ENCODE measurements at places on chromosomes 2 and 18. TPM values are rescaled to one million over a fixed set of nuclear protein-coding genes. Genes with fewer than 3 reads are reported as not detected.

Gene TGFBRAP1
- total RNA-seq = 9.2 TPM

- no peak for ATAC-seq
Observed at GRCh38 chr2:105571445-105571987, 172.7 kb upstream of the FHL2 start.

Gene CCDC148
- 4.6 TPM for total RNA-seq

DNA sequence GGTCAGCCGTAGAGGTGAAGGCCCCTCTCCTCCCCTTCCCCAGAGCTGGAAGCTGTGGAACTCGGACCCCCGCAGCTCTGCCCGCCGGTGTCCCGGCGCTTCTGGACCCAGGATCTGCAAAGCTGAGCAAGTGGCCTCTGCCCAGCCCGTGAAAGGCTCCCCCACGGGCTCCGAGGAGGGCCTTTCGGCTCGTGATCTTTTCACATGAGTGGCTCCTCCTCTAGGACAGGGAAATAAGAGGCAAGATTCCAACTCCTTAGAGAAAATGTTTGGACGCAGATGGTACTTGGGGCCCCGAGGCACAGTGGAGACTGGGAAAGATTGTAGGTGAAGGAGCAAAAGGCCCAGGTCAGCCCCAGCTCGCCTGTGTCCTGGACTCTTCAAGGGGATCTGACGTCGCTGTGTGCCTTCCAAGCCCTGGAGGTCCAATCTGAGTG is 48.2 kb upstream of the SP3 start:
- ATAC-seq = no peak

- ATAC-seq = no peak
Observed at GRCh38 chr18:33184175-33184574, 256.3 kb downstream of the CCDC178 start.

- ATAC-seq = no peak
Observed at GRCh38 chr2:237195396-237196120, 109.9 kb downstream of the COPS8 start.

GRCh38 chr2:15671842-15672815 is 80.5 kb downstream of the DDX1 start:
- no peak for ATAC-seq

DNA sequence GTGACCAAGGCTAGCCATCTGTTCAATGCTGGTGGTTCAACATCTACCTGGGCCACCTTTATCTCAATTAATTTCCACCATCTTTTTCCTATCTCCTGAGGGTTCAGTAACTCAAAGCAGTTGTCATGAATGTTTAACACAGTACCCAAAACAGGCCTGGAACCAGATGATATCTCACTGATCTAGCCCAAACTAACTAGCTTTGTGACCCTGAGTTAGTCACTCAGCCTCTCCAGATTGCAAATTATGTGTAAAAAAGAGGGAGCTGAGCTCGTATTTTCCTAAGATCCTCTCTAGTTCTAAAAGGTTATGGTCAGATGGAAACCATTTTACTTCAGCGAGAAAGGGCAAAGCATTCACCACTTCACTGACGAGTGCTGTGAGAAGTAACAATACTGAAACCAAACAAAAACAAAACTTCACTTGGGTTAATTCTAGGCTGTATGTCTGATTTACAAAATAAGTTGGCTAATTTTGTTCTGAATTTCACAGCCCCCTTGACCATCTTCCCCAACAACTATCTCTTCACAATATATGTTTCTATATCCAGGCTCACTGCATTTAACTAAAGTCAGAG is 14.8 kb downstream of the SPRED2 start:
- ATAC-seq = no peak

DNA sequence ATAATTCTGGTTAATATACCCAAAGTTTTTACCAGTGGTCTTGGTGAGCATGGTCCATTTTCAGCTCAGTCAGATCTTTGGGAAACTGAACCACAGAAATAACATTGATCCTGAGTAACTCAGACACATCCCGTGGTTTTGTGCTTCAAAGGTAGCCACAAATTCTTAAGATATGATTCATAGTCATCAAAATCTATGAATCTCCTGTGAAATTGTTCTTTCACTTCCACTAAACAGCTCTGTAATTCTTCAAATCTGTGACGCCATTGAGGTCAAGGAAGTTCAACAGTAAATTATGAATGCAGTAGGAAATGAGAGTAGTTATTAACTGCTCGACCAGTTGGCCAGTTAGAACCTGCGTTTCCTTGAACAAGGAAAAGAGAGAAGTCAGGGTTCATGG is 147.3 kb downstream of the IRS1 start:
- peak; percentile 2 for ATAC-seq

- no peak for ATAC-seq
Observed at GRCh38 chr2:131475831-131476230, at the start of gene TUBA3D. TSS of gene TUBA3D (plus strand) at chr2:131476119. CDS start at chr2:131476200, 81 bp downstream.

DNA sequence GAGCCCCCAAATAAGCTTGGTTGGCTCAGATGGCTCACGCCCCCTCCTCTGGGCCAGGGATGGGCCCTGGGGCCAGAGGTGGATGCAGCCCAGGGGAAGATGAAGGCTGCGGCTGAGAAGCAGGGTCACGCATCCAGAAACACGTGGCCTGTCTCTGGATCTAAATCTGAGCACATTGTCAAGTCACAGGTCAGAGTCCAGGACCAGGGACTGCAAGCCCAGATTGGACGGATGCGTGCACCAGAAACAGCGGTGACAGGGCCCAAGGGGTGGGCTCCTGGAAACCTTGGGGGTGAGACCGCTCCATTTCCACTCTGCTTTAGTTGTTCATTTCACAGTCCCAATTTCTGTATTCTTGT is 226.2 kb downstream of the ACKR3 start:
- no peak for ATAC-seq

- no peak for ATAC-seq
Observed at GRCh38 chr2:187349326-187349944, 98.6 kb downstream of the CALCRL start.

GRCh38 chr2:27125104-27125503 is 1.5 kb downstream of the ABHD1 start:
- ATAC-seq = no peak

Gene SMYD1
- 0.43 TPM for total RNA-seq

Gene ERBB4
- 0.34 TPM for total RNA-seq

DNA sequence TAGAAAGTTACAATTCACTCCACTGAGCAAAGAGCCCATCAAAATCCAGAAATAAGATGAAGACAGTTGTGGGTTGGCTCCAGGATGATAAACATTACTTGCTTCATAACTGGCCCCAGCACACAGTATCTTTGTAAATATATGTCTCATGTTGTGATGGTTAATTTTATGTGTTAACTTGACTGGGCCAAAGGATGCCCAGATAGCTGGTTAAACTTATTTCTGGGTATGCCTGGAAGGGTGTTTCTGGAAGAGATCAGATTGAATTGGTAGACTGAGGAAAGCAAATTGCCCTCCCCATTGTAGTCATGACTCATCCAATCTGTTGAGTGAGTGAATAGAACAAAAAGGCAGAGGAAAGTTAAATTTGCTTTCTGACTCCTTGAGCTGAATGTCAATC is 373.8 kb downstream of the LNPK start:
- no peak for ATAC-seq

Gene RAB11FIP5
- total RNA-seq = 13.7 TPM

GRCh38 chr18:3329872-3330271 is 67.9 kb downstream of the MYL12B start:
- ATAC-seq = no peak

Gene PID1
- total RNA-seq = 0.58 TPM

DNA sequence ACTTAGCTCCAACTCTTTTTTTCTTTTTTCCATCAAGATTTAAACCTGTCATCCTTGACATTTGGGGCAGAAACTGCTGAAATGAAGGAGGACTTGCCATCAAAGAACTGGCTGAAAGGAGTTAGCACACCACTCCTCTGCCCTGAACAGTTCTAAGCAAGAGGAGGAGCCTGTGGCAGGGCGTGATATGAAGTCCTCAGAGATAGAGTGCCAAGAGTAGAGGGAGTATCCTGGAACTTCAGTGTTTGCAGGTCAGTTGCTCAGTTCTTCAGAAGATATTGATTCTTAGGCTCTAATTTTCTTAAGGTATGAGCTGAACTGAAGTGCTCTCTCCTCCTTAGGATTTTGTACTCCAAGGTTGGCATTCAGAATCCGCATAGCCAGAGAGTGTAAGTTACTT is 15.2 kb downstream of the NABP1 start:
- peak; percentile 5 for ATAC-seq

GRCh38 chr2:176493226-176493825 is 224.1 kb downstream of the MTX2 start:
- peak; percentile 29 for ATAC-seq

DNA sequence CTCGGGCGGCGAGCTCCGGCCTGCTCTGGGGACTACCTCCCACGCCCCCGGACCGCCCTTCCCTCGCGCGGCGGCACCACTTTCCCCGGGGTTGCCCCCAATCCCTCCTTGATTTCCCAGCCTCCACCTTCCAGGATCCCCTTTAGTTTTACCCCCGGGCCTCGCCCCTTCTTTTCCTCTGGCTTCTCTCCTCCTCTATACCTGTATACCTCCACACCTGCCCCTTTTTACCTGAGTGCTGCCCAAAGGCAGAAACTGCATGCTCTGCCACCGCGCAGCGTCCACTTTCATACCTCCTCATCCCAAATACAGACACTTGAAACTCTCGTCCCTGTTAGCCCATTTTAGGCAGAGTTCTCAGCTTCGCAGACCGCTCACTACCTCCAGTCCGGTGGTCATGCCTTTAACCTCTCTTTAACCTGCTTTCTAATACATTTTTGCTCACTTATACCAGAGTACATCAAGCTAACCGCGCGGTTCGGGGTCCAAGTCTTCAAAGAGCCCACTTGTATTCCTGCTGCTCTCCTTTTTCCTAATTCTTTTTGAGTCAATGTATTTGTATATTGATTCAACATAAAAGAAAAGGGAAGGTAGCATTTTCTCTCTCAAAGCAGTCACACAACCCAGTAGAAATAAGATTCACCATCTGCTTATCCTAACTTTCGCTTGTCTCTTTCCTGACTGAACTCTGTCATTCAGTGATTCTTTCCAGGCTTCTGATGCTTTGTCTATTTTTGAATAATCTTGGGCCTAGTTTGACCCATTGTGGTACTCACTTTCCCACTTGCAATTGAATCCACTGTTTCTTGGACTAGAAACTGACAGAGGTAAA is 901 bp downstream of the SPOPL start:
- ATAC-seq = no peak

GRCh38 chr2:184646177-184646576 is 47.8 kb downstream of the ZNF804A start:
- no peak for ATAC-seq

DNA sequence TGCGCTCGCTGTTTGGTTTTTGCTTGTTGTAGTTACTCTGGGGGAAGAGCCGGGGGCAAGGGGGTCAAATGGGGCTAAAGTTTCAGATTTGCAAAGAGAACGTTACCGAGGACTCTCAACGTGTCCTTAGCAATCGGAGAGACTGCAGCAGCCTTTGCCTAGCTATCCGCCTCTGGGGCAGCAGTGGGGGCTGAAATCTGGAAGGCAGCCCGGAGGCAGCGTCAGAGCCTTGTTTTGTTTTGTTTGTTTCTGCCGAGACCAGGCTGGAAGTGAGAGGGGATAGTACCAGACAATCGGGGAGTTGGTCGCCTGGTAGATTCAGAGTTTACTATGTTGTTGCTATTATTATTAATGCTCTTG is 1.2 kb downstream of the CDH20 start:
- ATAC-seq = peak; percentile 7

- ATAC-seq = peak; percentile 94
Observed at GRCh38 chr2:105950521-105951383, 206.0 kb downstream of the NCK2 start.

Gene CROCC2
- 3.4 TPM for total RNA-seq

- ATAC-seq = no peak
Observed at GRCh38 chr2:215136669-215137328, 1.6 kb downstream of the ABCA12 start.

DNA sequence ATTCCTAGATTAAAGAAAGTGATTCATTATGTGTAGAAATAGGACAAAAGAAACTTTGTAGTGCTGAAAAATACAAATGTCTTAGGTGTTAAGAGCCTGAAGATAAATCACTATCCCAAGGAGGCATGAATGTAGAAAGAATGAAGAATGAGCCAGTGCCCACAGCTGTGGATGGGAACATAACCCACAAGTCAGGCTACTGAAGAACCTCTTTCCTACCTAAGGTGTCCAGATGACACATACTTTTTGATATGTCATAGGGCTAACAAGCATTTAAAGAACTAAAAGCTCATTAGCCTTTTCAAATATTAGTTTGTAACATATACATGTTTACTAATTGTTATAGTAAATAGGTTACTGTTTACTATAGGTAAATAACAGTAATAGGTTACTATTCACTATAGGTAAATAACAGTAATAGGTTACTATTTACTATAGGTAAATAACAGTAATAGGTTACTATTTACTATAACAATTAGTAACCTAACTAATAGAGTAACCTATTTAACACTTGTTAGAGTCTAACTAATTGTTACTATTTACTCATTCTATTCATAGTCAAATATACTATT is 275.0 kb upstream of the KYNU start:
- no peak for ATAC-seq

DNA sequence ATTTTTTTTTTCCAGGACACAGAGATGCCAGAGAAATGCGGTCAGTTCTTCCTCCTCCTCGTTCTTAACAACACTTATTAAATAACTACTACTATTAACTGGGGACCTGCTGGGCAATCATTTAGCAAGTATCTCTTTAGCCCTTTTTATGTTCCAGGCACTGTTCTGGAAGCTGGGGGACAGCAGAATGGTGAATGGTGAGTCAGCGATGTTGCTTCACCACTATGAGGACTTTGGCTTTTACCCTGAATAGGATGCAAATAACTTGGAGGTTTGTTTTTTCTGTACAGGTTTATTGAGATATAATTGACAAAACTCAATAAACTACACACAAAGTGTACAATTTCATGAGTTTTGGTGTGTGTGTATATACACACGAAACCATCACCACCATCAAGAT is 179.9 kb upstream of the MSH6 start:
- ATAC-seq = no peak

- no peak for ATAC-seq
Observed at GRCh38 chr2:8058652-8059051, 623.2 kb upstream of the ID2 start.

GRCh38 chr2:106623456-106623855 is 136.3 kb downstream of the CD8B2 start:
- ATAC-seq = no peak

GRCh38 chr2:12871694-12872315 is 155.1 kb downstream of the TRIB2 start:
- peak; percentile 96 for ATAC-seq

DNA sequence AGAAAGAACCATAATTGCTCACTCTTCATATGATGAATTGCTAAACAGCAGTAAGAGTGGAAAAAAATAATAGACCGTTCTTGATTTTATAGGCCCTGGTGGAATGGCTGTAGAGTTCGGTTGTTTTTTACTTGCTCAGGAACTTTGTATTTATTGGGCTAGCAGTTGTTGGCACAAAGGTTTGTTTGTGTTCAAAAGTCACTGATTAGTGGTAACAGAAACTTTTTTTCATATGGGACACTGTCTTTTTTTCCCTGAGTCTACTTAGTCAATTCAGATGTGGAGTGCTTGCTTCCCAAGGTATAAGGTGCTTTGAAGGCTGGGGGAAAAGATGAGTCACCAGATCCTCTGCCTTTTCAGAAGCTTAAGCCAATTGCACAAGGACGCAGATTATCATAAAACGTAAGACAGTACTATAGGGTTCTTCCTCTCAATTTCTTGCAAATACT is 25.8 kb downstream of the PHLPP1 start:
- ATAC-seq = peak; percentile 55
